Esophagus muscularis mucosa (tissue), 4 donors: ENCODE measurements at places on chromosomes 7 and 10. TPM values are rescaled to one million over a fixed set of nuclear protein-coding genes. Genes with fewer than 3 reads are reported as not detected.
A peak's percentile ranks its signal among the peaks of the same experiment; 100 is the strongest.

GRCh38 chr7:53101026-53101425 lies 65.6 kb downstream of the POM121L12 start:
- no peaks in the 10 kb centered on the region for H3K36me3 ChIP-seq
- H3K27ac ChIP-seq, result no peak overlapping the region
- H3K27me3 ChIP-seq, result no peaks in the 10 kb centered on the region
- no peak overlapping the region for H3K4me3 ChIP-seq
- DNase-seq, result no peak

GRCh38 chr10:69459893-69460575 lies 8.8 kb downstream of the TSPAN15 start:
- H3K27me3 ChIP-seq, result no peaks in the 10 kb centered on the region
- H3K4me3 ChIP-seq, result no peak overlapping the region
- H3K27ac ChIP-seq, result peak overlapping the region; percentile 85
- H3K36me3 ChIP-seq, result peaks cover 9% of the 10 kb centered on the region
- no peak for DNase-seq

- H3K4me1 ChIP-seq, result no peaks in the 10 kb centered on the region
- H3K27me3 ChIP-seq, result no peaks in the 10 kb centered on the region
- no peak for DNase-seq
- no peaks in the 10 kb centered on the region for H3K36me3 ChIP-seq
- H3K4me3 ChIP-seq, result no peak overlapping the region
Measured at GRCh38 chr7:138170959-138171703, 94.9 kb downstream of the AKR1D1 start.

GRCh38 chr7:106729720-106730385 lies 68.9 kb upstream of the CCDC71L start:
- no peaks in the 10 kb centered on the region for H3K27me3 ChIP-seq
- H3K27ac ChIP-seq, result no peak overlapping the region
- DNase-seq, result no peak
- peaks cover 8% of the 10 kb centered on the region for H3K4me1 ChIP-seq

C10orf67 gene
- not detected for total RNA-seq

TSPAN33 gene
- total RNA-seq, result 7.4 TPM

ATG9B gene
- total RNA-seq, result not detected

LRRC27 gene
- 7.7 TPM for total RNA-seq
